ENCODE measurements at places on chromosomes 7 and 10.

- no peak for DNase-seq
These were observed 90.0 kb downstream of the FOXP2 start for GRCh38 chr7:114504586-114504985.

DNA sequence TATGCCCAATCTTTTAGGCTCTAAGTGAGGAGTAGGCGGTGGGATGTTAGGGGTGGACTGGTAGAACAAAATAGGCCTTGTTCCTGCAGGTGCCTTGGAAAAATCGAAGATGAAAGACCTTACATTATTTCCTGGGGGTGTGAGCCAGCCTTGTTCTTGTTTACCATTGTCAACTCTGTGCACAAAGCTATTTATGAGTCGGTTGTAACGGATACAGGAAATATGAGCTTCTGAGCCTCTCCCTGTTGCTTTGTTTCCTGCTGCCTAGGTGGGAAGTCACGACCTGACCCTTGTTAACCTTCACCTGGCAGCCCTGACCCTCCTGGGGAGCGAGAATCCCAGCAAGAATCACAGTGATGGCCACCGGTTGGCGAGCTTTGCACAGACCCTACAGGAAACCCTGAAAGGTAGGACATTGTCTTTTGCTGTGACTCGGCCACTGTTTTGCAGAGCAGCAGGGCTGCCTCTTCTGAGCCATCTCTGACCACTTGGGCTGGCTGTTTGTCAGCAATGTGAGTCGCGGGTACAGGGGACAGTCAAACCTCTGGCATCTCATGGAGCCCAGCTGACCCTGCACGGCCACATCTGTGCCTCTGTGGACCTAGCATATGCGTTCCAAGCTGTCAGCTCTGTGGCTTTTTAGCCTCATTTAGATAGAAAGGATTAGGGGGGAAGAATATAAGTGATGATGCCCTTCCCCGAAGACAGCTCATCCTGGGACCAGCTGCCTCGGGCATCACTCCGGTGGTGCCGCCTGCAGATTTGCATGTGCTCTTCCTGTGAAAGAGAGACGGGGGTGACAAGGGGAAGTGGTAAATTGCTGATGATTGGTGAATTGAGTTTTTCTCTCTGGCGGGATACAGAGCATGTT lies 102.1 kb upstream of the ANLN start:
- DNase-seq = no peak

DNA sequence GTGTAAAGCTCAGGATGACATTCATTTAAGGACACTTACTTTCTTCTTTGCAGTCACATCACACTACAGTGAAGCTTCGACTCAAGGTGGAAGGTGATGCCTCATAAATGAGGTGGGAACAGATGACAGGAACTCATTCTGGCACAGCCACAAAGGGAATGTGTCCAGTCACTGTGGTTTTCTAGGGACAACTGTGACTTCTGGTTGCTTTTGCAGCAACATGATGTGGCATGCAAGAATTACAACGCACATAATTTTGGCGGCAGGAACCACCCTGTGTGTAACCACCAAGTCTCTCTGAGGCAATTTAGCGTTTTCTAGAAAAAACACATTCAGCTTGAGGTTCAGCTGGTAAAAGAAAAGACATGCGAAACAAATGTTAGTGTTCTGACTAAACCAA lies 32.0 kb upstream of the FERD3L start:
- no peak for DNase-seq

DNA sequence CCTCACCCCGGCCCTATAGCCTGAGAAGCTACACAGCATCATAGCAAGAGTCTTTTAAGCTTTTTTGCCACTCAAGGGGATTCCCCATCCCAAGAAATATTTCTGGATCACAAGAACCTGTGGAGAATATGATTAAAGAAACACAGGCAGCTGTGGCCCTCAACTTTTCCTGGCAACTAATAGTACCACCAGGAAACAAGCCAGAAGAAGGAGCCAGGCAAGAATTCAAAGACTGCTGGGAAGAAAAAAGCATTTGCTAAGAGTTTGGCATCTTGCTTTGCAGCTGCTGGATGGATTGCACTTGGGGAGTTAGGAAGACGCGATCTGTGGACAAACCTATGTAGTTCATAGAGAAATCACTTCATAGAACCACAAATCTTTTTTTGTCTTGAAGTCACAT lies 437.8 kb downstream of the PLXDC2 start:
- DNase-seq = no peak

GRCh38 chr10:89121764-89122020 lies 85.4 kb downstream of the CH25H start:
- no peak for DNase-seq

DNA sequence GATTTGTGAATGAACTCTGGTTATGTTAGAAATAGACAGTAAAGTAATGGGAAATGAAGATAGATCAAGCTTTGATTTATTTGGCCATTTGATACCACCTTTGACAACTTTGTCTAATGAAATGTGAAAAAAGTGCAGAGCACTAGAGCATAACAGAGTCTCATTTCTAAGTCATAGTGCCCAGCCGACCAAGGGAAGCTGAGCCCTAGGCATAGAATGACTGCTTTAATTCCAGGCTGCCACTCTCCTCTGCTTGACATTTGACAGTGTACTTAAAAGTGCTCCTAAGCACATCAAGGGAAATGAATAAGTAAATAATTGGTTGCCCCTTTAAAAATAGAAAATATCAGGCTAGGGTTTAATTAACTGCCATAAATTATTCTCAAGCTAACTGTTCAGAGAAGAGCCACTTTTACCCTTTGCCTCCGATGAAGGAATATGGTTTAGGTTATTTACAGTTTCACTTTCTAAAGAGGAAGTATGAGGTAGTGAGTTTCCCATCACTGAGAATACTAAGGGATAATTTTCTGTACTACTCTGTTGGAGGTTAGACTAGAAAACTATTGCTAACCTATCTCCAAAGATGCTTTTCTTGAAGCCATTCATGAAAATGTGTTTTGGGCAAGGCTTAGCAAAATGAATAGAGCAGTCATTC lies 591.6 kb downstream of the REEP3 start:
- no peak for DNase-seq

DNA sequence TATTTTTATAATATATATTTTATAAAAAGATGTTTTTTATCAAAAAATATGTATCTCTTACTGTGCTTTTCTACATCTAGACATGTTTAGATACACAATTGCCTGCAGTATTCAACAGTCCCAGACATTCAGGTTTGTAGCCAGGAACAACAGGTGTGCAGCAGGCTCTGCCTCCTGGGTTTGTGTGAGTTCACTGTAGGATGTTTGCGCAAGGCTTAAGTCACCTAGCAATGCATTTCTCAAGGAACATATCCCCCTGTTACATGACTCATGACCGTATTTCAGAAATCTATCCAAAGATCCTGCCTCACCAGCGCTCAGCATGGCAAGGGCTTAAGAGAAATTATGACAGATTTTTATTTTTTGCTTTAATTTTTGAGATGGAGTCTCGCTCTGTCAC lies 41.5 kb downstream of the PITRM1 start:
- no peak for DNase-seq

GRCh38 chr10:53162856-53163255 lies 390.3 kb upstream of the MBL2 start:
- no peak for DNase-seq

DNA sequence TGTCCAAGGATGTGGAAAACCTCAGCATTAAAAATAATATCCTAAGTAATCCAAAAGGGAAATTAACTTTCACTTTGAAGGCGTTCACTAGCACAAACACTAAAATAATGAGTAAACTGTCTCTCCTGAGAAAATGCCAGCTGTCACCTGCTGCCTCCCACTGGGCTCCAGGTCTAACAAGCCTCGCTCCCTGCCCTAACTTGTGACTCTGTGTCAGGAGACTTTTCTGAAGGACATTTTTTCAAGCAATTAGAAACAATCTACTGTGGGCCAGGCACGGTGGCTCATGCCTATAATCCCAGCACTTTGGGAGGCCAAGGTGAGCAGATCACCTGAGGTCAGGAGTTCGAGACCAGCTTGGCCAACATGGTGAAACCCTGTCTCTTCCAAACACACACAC lies 72.8 kb upstream of the GLCCI1 start:
- DNase-seq = no peak

DNA sequence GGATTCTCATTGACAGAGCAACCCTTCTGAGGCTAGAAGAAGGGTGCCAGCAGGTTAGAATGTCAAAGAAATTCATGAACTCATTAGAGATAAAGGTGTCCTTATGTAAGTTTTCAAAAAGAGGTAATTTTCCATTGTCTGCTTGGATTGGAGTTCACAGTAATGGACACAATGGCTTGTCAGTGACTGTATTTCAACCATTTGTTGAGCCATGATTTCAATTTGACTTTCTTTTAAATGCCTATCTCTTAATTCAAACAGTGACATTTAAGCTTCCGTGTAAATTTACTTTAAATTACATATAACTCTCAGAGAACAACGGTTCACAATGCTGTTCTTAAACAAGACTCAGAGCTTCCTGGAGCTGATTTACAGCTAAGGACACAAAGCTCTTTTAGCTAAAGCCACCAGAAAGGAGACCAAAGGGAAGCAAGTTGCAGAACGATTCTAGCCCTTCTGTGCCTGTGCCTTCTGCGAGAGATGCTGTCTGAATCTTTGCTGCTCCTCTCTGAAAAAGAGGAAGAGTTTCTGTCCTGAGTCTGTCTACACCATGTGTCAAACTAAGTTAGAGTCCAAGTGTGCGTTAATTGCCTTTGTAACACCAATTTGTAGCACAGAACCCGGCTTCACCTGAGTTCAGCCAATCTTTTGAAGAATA lies 42.2 kb upstream of the PFKP start:
- DNase-seq = no peak

Measured in T1000 (cell line).